Lower lobe of right lung (tissue), 2 donors: ENCODE measurements at places on chromosomes 13 and 19. TPM values are rescaled to one million over a fixed set of nuclear protein-coding genes. Genes with fewer than 3 reads are reported as not detected.

DNA sequence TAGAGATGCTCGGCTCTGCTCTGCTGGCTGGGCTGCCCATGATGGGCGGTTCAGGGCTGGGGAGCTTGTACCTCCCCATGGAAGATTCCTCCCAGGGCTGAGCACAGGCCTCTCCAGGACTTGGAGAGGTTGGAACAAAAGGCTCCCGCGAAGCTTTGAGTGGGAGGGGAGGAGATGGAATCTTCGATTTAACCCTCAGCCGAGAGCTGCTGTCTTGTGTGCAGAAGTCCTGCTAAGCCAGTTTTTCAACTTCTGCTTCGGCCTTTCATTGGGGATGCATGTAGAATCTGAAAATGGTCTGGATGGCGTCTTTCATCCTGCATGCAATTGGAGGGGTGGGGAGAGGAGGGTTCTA is 163.3 kb downstream of the KDM4B start:
- no peak for DNase-seq

ZNF69 gene
- total RNA-seq: 12.2 TPM

DNA sequence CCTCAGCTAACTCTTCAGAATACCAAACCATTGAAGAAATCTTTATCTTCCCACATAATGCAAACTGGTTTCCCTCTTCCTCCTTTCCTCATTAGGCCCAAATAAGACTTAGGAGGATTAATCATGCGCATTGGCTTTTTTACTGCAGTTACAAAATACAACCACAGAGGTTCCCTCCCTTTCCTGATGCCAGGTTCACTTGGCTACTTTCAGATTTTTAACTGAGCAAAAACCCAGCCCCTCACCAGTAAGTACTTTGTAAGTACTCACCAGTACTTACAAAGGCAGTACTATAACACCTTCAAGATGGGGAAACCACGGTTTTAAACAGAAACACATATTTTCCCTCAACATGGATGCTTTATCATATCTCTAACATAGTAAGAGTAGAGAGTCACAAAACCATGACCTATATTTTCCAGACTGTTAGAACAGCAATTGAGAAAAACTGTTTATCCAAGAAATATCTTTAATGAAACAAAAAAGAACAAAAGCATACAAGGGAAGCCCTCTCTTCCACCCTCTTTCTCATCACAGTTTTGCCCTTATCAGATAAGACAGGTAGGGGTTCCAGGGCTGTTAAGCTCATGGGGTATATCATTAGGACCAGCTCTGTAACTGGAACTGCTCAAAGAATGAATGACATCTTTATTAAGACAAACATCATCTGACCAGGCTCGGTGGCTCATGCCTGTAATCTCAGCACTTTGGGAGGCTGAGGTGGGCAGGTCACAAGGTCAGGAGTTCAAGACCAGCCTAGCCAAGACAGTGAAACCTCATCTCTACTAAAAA is 12.7 kb downstream of the FOXO1 start:
- no peak for DNase-seq

ZNF726 gene
- 3.2 TPM for total RNA-seq

GRCh38 chr19:1013218-1013617 is 7.7 kb downstream of the TMEM259 start:
- no peak for DNase-seq

- no peak for DNase-seq
Observed at GRCh38 chr13:94303644-94304174, 175.8 kb downstream of the DCT start.

TRMT1 gene
- 29.3 TPM for total RNA-seq

DNA sequence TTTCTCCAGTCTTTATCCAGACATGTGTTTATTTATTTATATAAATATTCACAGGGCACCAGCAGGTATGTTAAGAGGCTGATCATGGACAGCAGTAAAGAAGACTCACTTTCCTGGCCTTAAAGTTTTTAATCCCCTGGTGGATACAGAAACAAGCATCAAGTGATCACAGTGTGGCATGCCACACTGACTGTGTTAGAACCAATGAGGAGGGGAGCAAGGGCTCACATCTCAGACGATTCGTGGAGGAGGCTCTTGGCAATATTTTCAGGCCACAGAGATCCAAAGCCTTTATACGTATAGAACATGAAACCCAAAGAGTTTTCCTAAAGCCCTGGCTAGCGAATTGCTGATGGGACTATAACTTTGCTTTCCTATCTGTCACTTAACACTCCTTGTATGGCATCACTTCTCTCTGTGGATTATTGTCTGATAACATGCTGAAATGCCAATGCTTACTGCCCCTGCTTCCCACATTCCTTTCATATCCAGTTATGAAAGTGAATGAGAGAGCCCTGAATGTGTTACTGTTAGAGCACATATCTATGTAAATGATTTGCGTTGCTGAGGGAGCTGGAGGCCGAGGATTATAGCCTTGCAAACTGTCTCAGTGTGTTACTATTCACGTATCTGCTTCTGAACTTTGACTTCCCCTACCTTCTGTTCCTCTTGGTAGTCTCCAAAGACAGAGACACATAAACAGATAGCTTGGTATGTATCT is 37.6 kb downstream of the POLR1D start:
- no peak for DNase-seq

SLITRK5 gene
- 0.24 TPM for total RNA-seq

PHF11 gene
- 59.8 TPM for total RNA-seq

DNA sequence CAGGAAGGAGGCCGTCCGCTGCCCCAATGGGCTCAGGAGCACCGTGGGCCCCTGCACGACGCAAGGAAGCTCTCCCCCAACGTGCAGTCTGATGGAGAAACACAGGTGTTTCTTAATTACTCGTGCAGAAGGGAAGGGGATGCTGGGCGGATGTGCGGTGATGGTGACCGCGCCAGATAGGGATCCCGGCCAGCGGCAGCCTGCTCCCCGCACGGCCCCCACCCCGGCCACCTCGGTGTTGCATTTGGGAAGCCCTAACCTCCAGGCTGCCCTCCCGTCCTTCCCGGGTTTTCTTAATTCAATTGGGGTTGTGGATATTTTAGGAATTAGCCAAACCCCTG is 254.4 kb downstream of the ZNF536 start:
- DNase-seq: no peak

AMER2 gene
- not detected for total RNA-seq
